ENCODE measurements at places on chromosomes 7 and 10. TPM values are rescaled to one million over a fixed set of nuclear protein-coding genes. Genes with fewer than 3 reads are reported as not detected.

Gene C10orf62
- under 0.01 TPM for total RNA-seq

Gene MBL2
- not detected for total RNA-seq

Gene MEIG1
- total RNA-seq, result not detected

Gene EEF1AKMT2
- 14.1 TPM for total RNA-seq

Gene SLC29A3
- 1.0 TPM for total RNA-seq

Gene FAM25G
- total RNA-seq, result not detected

Gene UBN2
- 11.5 TPM for total RNA-seq

Gene PILRA
- 1.6 TPM for total RNA-seq

Gene CPED1
- 14.6 TPM for total RNA-seq

Gene VSTM4
- total RNA-seq, result 40.7 TPM

Gene ANK3
- 110 TPM for total RNA-seq

Gene NUTM2B
- 1.0 TPM for total RNA-seq

Gene CCL24
- not detected for total RNA-seq

Gene ADCYAP1R1
- total RNA-seq, result 7.8 TPM

Gene OR13A1
- not detected for total RNA-seq

Gene STK31
- total RNA-seq, result 1.0 TPM

Gene TMEM225B
- 0.52 TPM for total RNA-seq

Gene ORC5
- total RNA-seq, result 24.0 TPM

Gene NAT16
- not detected for total RNA-seq

Gene UBTD1
- 8.4 TPM for total RNA-seq

Gene PPP1R17
- not detected for total RNA-seq

Gene CALHM3
- not detected for total RNA-seq

Gene CLRN3
- 0.52 TPM for total RNA-seq

Gene PPP1R3A
- total RNA-seq, result 65.8 TPM

Gene SUN3
- not detected for total RNA-seq

Gene OR2F1
- total RNA-seq, result not detected

Gene PLEKHS1
- 0.52 TPM for total RNA-seq

Gene INA
- not detected for total RNA-seq

Gene PRKG1
- 44.9 TPM for total RNA-seq

Gene MKI67
- 6.3 TPM for total RNA-seq

Gene ARMC10
- 19.8 TPM for total RNA-seq

Gene TRIM50
- 0.52 TPM for total RNA-seq

Measured in skeletal muscle tissue (tissue), 5 donors.